Anterior cingulate cortex (tissue), 58 donors: ENCODE measurements at places on chromosomes 16 and 17.

DNA sequence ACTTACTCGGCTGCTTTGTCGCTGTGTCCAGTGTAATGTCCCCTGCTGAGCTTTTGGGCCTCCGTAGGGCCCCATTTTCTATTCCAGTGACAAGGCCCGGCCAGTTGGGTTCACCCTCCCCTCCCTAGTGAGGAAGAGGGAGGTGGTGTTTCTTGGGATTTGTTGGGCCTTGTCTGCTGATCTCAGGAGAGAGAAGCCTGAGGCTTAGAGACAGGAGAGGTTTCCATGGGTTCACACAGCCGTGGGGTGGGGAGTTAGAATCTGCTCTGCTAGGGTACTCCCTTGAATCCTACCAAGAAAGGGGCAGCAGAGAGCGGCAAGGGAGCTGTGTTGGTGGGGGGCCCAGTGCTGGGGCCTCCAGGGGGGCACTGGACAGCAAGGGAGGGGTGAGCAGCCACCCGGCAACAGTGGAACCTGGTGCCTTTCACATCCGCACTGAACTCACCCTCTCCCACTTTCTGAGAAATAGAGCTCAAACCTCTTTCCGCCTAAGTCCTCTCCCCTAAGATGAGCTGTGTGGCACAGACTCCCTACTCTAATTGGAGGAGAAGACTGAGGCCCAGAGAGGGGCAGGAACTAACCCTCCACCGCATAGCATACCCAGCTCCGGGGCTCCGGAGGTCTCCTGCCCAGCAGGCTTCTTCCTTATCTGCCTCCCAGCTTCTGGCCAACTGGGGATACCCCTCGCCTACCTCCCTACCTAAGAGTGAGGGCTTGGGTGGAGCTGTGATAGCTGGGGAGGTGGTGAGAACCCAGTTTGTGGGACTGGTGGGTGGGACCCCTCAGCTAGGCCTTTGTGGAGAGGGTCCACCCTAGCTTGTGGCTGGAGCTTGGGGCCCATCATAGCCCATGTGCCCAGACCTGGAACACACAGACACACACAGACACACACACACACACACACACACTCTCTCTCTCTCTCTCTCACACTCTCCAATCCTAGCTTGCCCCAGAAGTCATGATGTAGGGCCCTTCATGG lies 6.8 kb downstream of the TBKBP1 start:
- DNase-seq = no peak

DNA sequence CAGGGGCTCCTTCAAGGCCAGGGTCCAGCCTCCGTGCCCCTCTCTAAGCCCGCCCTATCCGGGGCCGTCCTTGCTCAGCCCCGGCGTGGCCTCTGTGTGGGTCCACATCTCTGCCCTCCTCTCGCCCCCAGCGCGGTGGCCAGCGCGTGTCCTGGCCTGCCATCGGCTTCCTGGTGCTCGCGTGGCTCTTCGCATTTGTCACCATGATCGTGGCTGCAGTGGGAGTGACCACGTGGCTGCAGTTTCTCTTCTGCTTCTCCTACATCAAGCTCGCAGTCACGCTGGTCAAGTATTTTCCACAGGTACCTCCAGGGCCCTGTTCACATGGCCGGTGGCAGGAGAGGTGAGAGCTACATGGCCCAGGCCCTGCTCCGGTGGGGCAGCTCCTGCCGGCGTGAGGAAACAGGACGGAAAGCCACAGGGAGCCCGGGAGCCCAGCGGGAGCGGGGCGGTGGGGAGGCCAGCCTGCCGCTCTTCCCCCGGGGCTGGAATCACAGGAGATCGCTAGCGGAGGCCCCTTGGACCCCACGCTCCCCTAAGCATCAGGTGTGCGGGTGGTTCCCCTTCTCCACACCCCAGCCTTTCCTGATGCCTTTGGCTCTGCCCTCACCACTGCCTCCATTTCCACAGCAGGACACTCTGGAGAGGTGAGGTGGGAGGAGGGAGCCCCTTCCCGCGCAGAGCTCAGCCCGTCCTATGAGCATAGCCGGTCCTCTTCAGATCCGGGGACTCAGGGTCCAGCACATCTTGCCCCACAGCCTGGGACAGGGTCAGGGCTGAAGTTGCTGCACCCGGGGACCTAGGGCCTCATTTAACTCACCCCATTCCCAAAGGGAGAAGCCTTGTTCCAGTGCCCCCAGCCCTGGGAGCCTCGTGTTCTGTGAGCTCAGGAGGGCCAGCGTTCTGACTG lies 10.2 kb downstream of the TAX1BP3 start:
- no peak for DNase-seq

DNA sequence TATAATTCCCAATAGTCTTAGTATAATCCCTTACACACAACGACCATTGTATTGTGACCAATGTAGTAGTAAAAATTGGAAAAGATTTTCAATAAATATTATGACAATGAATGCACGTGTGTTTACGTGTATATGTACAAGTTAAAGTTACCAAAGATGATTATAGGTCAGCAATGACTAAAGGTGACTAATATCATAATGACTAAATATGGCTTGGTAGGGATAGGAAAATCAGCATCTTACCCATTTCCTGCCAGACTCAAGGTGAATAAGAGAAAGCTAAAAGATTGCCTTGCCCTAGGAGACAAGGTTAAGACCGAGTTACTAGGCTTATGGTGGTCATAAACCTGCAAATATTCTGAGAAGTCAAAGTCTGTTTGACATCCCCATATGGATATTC lies 34.4 kb downstream of the CPD start:
- no peak for DNase-seq

GRCh38 chr16:17374668-17375255 lies 96.0 kb downstream of the XYLT1 start:
- no peak for DNase-seq

GRCh38 chr17:51197754-51198153 lies 31.5 kb downstream of the NME2 start:
- no peak for DNase-seq

GRCh38 chr16:69260019-69260418 lies 51.1 kb upstream of the VPS4A start:
- no peak for DNase-seq

- DNase-seq = no peak
Observed at GRCh38 chr16:2819179-2819938, 2.3 kb downstream of the PRSS21 start.

DNA sequence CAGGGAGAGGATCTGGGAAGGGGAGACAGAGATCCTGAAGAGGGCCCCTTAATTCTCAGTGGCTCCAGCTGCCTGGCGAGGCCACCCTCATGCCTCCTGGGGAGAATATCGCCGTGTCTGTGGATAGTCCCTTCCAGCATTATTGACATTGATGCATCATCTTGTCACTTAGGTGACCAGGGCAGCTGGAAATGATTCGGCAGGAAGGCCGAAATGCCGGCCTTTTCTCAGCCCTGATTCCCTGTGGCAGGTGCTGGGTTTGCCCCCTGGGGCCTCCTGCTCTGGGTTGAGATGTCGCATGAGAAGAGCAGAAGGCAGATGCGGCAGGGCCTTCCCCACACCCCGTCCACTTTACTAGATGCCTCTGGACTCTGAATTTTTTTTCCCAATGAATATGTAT lies 89.5 kb downstream of the RAP1GAP2 start:
- DNase-seq = no peak

DNA sequence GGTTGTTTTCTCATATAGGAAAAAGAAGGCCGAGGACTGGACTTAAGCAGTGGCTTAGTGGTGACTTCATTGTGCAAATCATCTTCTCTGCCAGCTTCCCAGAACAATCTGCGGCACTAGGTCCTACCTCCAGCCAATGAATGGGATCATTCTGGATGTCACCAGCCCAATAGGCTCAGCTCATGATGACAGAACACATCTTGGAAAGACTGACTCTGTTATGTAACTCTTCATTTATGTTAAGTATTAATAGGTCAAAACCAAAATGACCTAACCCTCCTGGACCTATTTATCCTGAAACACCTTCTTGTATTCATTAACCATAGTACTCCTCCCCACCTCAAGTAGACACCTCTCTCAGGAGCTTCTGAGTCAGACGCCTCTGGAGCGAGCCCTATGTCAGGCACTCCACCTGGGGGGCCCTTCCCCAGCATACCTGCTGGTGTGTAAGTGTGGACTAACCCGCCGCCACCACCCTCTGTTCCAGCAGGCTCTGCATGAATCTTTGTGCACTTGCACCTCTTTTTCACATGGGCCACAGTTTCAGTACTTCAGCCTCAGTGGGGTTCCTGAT lies 7.2 kb downstream of the ARL2BP start:
- no peak for DNase-seq

DNA sequence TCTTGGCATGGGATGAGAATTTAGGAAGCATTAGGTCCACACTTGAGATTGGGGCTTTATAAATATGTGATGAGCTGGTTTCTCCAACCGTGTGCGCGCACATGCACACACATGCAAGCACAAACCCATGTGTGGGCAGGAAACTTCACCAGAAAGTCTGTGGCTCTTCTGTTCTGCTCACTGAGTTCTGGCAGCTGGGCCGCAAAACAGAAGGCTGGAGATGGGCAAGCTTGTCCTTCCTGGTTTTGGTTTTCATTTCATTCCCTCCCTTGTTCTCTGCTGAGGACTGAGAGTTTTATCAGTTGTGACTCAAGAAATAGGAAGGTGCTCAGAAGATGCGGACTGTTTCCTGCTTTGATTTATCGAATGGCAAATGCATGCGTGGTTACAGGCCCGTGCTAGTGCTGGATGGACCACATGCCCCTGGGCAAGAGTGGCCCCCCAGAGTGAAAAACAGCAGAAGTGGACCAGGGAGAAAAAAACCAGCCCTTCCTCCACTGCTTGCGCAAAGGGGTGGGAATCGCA lies 14.1 kb downstream of the MAP3K14 start:
- no peak for DNase-seq

DNA sequence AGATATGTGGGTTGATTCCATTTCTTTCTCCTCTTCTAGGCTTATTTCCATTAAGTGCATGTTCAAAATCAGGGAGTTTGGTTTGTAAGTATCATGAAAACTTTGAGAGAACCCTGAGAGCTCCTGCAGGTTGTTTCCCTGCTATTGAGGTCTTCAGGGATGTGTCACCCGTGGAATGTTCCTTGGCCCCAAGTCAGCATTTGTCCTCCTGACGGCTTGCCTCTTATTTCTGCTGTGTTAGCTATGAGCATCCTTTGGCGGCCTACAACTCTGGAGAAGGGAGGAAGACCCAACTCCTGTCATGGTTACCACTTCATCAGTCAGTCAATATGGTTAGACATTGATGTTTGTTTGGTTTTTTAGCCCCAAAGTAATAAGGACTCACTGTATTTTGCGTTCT lies 180.8 kb downstream of the FTO start:
- no peak for DNase-seq

DNA sequence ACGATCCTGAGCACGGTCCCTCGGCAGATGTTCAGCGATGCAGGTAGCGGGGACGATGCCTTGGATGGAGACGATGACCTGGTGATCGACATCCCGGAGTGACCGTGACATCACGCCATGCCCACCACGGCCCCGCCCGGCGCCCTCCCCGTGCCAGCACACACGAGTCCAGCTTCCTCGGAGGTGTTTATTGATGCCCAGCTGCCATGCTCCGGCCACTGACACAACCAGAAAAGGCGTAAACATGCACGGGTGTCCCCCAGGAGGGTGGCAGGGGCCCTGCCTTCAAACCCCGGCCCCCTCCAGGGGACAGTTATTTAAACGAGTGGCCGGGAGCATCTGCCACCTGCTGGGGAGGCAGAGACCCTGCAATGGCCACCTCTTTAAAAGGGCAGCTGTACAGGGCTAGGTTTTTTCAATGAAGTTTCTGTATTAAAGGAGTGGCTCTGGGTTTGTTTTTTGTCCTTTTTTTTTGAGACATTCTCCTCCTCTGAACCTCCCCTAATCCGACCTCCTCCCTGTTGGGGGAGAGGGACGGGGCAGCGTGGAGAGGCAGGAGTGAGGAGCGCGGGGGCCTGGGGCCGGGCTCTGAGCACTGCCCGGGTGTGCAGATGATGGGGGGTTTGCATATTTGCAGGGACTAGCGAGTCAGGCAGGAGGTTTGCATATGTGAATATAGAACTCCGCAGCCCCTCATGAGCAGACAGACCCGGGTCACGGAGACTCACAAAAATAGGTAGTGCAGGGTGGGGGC lies 5.3 kb downstream of the DOC2A start:
- no peak for DNase-seq

DNA sequence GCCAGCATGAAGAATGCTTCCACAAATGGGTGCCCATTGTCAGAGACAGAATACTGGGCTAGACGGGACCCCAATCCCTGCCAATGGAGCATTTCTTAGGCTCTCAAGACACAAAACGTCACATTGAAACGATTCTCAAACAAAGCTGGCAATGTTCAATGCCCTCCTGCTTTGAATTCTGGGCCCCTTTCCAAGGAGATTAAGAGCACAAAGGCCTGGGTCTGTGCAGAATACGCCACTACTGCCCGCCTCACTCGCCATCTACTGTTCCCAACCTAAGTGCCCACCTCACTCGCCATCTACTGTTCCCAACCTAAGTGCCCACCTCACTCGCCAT lies 9.7 kb downstream of the CFAP20 start:
- no peak for DNase-seq

DNA sequence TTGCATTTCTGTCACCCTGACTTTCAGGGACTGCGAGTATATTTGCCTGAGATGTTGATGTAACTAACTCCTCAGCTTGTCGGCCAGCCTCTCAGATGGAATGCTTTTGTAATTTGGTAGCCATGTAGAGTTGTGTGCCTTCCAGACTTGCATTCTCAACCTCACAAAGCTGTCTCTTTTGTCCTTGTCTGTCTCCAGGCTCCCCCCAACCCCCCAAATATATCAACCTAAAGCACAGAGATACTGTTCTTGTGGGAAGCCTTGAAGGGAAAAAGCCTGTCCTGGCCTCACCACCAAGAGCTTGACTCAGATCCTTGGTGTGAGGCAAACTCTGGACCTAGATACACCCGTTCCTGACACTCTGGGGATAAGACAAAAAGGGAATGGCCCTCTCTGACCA lies 18.4 kb downstream of the SAP30BP start:
- DNase-seq = no peak

- DNase-seq = peak; percentile 29
Observed at GRCh38 chr16:24045641-24046040, 209.9 kb downstream of the PRKCB start.

GRCh38 chr17:21020622-21021021 lies 22.2 kb downstream of the USP22 start:
- no peak for DNase-seq

DNA sequence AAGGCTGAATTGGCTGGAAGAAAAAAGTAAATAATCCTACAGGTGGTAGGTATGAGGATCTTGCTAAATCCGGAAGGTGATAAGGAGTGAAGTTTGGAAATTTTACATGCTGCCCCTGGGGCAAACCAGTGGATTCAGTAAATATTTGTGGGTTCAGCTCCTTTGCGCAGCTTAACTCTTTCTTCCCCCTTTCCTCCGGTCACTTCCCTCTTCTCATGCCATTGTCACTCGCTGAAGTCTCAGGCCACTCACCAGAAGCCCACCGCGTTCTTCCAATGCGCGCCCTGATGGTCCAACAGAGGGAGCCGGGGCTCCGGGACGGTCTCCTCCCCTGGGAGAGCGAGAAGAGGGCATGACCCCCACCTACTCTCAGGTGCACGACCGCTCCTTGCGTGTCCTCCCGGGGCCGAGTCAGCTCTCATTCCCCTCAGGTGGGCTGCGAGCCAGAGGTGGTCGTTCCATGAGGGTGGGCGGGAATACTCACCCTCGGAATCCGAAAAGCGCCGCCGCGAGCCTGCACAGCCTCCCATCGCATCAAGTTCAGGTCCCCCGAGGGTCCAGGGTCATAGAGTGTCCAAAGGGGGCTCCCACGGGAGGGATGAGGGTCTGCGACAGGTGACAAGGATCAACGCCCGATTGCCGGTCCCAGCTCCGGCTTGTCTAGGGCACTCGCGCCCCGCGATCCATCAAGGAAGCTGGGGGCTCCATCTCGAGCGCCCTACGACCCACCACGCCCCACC lies 474 bp downstream of the CLN3 start:
- DNase-seq = peak; percentile 51

GRCh38 chr17:1180958-1181752 lies 1.4 kb upstream of the ABR start:
- DNase-seq = peak; percentile 35

GRCh38 chr16:610513-611381 lies 20.0 kb upstream of the WFIKKN1 start:
- DNase-seq = peak; percentile 47
